Putamen (tissue), 1 donor: ENCODE measurements at places on chromosomes 3 and 15.

DNA sequence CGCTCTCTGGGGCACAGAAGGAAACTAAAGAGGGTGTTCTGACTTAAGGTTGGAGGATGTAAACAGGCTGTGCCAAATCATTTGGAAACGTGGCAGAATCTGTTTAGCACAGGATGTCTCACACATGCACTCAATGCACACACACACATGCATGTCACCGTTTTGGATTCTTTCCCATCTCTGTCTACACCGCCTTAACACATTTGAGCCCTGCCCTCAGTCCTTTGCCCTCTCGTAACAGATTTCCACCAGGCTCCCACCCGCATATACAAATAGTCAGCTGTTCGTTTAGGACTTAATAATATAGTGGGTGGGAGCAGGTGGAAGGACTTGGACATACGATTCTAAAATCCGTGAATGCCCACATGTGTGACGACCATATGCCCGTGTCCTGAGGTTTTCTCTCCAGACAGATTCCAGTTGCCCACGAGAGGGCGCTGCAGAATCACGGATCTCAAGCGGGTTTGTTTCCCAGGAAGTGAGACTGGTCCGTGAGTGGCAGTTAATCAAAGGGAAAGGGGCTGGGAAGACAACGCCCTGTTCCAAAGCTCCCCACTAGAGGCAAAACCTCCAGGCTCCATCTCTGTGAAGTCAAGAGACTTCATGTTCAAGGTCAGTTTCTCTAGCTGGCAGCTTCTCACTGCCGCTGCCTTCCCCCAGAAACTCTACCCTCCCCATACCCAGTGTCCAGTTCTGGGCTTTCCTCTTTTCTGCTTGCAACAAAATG lies 44.5 kb downstream of the NOX5 start:
- peak; percentile 81 for DNase-seq

- no peak for DNase-seq
Observed at GRCh38 chr15:75073197-75073596, 49.8 kb downstream of the PPCDC start.

DNA sequence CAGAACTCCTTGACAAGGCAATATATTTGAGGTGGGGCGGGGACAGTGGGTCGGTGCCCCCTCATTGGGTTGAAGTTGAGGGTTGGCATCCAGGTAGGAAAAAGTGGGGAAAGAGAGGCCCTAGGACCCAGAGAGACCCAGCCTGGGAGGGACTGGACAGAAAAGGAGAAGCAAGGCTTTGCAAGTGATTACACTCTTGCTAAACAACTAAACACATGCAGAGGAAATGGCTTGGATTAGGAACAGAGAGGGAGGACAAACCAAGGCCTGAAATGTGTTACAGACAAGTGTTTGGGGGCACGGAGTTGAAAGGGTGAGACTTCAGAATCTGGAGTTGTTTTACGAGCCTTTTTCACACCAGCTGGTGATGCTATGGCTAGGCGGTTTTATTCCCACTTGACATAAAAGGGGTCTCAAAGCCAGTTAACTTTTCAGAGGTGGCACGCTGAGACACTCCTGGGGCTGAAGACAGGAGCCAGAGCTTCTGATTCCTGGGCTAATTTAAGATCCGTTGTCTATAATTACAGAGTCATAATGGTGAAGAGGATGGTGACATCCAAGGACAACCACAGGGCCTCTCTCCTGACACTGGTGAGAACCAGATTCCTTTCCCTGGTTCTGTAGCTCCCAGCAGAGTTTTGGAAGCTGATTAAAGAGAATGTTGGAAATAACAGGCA lies 7.7 kb upstream of the KCTD6 start:
- DNase-seq: no peak

GRCh38 chr3:174483254-174483653 lies 375.9 kb upstream of the NAALADL2 start:
- DNase-seq: no peak

GRCh38 chr15:32956006-32956405 lies 238.2 kb downstream of the GREM1 start:
- peak; percentile 15 for DNase-seq

GRCh38 chr15:73680549-73680948 lies 3.6 kb upstream of the CD276 start:
- DNase-seq: no peak

DNA sequence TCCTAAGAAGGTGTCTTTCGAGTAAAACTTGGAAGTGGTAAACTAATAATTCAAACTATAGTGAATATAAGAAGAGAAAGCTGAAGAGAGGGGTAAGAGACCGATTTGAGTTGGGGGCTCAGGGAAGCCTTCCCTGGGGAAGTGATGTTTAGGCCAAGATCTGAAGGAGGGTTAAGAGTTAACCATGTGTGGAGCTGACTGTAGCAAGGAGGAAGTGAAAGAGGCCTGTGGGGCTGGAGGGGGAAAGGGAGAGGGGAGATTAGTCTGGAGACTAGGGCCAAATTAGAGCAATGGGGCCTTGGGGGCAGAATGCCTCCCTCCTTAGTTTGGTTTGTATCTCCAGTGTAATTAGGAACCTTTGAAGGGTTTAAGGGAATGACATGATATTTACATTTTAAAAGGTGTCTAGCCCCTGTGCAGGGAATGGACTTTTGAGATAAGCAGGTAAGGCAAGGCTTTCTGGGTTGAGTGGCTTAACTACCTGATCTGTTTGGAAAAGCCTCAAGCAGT lies 2.2 kb downstream of the ZNF592 start:
- no peak for DNase-seq

DNA sequence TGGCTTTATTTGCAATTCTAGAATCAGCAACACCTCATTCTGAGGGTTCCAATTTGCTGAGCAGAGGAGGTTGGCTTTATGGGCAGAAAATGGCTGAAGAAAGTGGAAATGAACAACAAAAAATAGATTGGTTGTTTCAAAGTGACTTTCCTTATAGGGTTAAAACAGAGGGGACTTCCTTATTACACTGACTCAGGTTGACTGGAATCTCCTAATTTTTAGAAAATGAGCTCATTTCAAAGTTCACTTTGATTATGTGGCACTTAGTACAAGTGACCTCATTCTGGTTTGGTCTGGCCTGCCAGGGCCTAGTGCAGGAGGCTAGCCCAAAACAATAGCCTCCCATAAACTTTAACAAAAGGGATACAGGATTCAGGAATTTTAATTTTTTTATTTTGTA lies 41.4 kb downstream of the NFKBIZ start:
- no peak for DNase-seq

- peak; percentile 42 for DNase-seq
Observed at GRCh38 chr3:41199866-41200668, 762 bp downstream of the CTNNB1 start.

DNA sequence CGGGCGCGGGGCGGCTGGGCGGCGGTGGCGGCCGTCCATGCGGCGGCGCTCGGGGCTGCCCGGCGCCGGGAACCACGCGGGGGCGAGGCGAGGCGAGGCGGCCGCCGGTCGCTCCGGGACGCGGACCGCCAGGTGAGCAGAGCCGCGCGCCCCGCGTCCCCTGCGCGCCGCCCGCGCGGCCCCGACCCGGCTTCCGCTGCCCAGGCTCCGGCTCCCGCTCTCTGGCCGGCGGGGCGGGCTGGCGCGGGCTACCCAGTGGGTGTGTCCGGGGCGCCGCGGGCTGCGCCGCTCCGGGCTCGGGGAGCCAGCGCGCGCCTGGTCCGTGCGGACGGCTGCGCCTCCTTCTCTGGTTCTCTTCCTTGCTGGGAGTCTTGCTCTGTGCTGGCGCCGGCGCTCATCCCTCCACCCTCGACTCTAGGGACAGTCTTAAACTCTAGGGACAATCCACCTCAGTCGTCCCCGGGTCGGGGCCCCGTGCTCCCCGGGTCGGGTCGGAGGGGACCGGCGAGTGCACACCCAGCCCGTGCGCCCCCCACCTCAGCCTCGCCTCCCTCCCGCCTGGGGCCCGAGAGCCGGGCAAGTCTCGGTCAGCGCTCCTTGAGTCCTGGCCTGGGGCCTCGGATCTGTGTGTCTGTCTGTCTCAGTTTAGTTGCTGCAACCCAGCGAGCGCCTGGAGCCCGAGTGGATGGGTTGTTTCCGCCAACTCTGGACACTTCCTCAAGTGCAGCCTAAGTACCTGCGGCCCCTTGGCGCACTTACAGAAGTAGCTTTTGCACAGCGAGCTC lies 488 bp downstream of the THSD4 start:
- DNase-seq: no peak

GRCh38 chr3:144141074-144141473 lies 169.5 kb downstream of the DIPK2A start:
- DNase-seq: no peak

- no peak for DNase-seq
Observed at GRCh38 chr3:190548031-190548656, 34.3 kb downstream of the IL1RAP start.

- DNase-seq: no peak
Observed at GRCh38 chr3:43965656-43966055, 274.9 kb downstream of the ABHD5 start.

DNA sequence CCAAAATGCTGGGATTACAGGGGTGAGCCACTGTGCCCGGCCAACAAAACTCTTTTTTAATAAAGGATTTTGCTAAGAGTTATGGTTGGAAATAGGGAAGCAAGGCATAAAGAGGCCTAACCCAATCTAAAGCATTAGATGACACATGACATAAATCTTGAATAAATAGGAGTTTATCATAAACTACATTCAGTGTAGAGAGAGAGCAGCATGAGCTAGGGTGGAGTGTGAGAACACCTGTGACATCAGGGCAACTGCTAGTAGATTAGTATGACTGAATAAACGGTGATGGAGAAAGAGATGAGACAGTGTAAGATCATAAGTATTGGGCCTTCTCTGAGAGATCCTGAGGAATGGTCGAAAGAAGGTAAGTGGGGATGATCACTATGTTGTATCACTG lies 63.7 kb downstream of the DPPA2 start:
- DNase-seq: no peak

- DNase-seq: no peak
Observed at GRCh38 chr3:144053121-144053520, 81.5 kb downstream of the DIPK2A start.
